ENCODE measurements at places on chromosomes 7 and 10. TPM values are rescaled to one million over a fixed set of nuclear protein-coding genes. Genes with fewer than 3 reads are reported as not detected.

TSPAN13 gene
- 91.9 TPM for total RNA-seq

ACBD7 gene
- total RNA-seq: 10.8 TPM

PON3 gene
- total RNA-seq: 0.47 TPM

HMX2 gene
- not detected for total RNA-seq

TMEM213 gene
- not detected for total RNA-seq

PDZD7 gene
- total RNA-seq: 4.5 TPM

PLAC9 gene
- 1.6 TPM for total RNA-seq

ZNF438 gene
- 3.9 TPM for total RNA-seq

ELFN1 gene
- 9.5 TPM for total RNA-seq

PSD gene
- total RNA-seq: 101 TPM

CDH23 gene
- 1.2 TPM for total RNA-seq

RPP38 gene
- 7.0 TPM for total RNA-seq

PRRT4 gene
- total RNA-seq: 2.7 TPM

ASIC3 gene
- total RNA-seq: 0.62 TPM
